AG09319 (cell line): ENCODE measurements at places on chromosomes 7 and 10.

DNA sequence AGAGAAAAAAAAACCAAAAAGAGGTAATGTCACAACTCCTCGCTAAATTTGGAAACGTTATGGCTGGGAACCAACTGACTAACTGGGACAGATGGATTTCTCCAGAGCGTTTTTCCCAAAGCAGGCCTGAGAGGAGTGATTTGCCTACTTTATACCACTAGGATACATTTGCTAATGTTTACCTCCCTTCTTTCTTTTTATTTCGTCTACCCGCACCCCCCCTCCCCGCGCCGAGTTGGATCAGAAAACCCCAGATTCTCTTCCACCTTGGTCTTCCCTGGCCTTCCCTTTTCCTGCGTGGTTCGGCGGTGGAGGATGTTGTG is 7.2 kb downstream of the CPA2 start:
- DNase-seq, result peak; percentile 14

DNA sequence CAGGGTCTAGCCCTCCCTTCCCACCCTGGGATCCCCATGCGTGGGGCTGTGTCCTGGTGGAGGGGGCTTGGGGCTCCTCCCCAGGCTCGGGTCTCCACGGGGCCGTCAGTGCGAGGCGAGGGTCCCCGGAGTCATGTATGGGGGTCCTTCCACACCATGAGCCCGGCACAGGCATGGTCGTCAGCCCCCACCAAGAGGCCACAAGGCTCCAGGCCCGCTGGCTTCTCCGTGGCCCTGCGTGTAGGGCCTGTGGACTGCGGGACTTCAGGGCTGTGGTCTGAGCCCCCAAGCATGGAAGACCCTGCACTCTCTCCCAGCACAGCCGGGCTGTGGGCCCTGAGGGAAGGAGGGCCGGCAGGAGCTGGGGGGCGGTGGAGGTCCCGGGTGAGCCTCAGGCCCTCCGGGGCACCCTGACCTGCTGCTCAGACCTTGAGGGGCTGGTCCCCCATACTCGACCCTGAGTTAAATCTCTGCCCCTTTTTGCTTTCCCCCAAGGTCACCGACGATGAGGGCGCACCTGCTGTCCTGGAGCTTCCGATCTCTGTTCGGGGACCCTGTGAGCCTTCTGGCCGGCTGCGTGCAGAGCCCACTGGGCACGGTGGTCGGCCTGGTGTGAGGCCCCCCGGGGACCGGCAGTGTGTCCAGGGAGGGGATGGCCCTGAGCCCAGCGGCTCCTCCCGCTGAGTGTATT is 19.7 kb downstream of the PWWP2B start:
- DNase-seq, result no peak

DNA sequence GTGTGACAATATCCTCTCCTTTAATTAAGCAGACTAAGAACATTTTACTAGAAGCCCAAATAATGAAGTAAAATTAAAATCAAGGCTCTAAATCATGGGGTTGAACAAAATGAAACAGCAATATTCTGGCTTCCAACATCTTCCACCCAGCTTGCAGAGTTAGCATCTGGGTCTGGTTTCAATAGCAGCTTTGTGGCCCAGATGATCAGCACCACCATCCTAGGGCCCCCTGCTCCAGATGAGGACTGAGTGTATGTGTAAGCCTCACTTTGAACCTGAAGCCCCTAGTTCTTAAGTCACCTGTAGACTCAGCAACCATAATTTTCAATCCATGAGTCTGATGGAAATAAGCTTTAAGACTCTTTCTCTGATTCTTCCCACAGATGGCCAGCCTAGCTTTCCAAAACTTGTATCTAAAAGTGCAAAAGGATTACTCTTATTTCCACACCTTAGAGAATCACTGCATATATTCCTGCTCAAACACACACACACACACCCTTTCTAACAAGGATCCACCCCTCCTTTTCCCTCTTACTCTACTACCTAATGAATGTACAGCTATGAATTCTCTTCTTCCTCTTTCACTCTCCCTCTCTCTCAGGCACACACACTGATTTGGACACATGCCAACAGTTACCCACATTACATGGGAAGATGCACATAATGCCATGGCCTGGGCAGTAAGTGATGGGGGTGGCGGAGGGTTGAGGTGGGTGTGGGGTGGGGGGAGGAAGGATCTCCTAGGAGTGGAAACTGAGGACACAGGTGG is 3.5 kb downstream of the DENND11 start:
- no peak for DNase-seq

- DNase-seq, result no peak
Observed at GRCh38 chr7:139776486-139777132, 1.2 kb downstream of the HIPK2 start.

DNA sequence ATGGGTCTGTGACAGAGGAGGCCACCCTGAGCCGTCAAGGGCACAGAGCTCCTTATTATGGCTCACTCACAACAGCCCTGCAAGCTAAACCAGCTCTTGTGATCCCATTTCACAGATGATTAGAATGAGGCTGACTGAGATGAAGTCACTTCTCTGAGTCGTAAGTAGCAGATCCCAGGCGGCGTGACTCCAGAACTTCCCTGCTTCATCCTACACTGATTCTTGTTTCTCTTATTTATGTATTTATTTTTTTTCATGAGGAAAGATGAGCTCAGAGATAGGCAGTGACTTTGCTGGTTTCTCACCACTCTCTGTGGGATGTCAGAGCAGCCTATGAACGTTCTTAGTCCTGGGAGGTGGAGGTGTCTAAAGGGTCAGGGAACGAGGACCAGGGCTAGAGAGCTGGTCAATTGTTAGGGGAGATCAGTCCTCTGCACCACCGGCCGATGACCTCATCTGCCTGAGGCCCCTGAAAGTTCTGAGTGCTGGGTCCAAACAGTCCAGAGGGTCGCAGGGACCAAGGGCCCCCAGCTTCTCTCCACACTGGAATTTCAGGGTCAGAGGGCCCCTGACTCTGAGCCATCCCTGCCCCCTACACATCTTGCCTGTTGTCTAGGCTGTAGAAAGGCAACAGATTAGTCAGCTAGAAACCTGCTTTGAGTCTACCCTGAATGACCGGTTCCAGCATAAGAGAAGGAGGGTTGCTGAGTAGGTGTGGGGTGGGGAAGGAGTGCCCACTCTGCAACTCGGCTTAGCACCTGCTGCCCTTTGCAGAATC is 17.9 kb downstream of the CLRN3 start:
- DNase-seq, result no peak

DNA sequence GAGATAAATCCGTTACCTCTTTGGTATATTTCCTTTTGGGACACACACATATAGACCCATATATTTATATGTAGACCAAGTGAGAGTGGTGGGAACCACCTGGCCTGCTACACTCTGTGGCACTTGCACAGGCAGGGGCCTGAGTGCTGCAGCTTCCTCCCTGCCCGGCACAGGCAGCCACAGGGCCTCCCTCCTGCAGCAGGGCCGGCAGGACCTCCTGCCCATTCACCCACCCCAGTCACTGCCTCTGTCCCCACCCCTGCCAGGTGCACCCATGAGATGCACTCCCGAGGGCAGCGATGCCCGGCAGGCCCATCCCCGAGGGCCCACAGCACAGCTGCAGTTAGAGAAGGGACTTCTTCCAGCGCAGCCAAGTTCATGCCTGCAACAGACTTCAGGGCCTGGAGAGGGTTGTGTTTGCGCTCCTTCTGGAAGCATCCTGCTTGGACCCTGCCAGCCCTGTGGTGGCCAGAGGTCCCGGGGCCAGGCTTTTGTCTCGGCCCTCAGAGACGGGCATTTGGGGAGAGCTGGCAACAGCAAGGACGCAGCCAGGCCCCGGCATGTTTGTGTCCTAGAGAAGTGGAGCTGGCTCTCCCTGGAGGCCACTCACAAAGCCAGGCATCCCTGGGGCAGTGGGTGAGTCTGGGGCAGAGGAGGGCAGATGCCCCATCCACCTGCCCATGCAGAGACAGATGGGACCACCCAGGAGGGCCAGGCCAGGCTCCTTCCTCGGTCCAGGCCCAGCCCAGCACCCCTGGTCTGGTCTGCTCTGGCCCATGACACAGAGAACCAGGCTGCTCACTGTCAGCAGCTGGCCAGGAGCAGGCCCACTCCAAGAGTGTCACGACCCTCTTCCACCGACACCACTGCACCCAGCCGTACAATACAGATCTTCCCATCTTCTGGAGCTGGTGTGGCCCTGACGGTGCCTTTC is 41.4 kb downstream of the PWWP2B start:
- DNase-seq, result no peak
